T-cell (primary cell): ENCODE measurements at places on chromosomes 7 and 10.

- no peak for DNase-seq
Measured at GRCh38 chr7:155198901-155199845, 98.5 kb upstream of the INSIG1 start.

GRCh38 chr7:81937091-81937490 lies 167.2 kb upstream of the HGF start:
- no peak for DNase-seq

GRCh38 chr7:121328508-121329190 lies at the start of gene WNT16:
Gene WNT16, plus strand, starts transcription at chr7:121329000. Its CDS starts 293 bp downstream, at chr7:121329293.
- no peak for DNase-seq

GRCh38 chr7:28018856-28019465 lies 161.6 kb downstream of the JAZF1 start:
- DNase-seq, result no peak

- no peak for DNase-seq
Measured at GRCh38 chr7:3336042-3336665, 35.1 kb downstream of the SDK1 start.

- no peak for DNase-seq
Measured at GRCh38 chr7:128666200-128666599, 5.9 kb upstream of the GARIN1A start.

DNA sequence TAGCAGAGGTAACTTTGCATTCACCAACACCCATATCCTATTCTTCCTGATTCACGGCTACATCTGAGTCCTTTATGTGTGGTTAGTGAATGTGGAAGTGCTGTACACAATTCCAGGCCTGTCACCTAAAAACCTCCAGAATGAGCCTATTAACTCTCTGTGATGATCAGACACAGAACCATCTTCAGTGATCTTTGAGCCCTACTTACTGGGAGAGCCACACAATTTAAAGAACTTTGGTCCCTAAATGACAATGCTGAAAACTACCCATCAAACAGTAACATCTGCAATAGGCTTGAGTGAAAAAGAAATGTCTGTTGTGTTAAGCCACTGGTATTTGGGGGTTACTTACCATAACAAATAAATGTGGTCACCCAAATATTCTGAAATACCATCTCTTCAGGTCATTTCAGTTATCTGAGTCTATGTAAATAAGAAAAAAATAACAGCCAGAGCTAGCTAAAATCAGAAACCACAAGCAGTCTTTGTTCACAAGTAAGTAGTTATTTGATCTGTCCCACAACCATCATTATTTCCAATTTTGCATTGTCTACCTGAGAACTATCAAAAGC lies 145.7 kb downstream of the HGF start:
- no peak for DNase-seq

DNA sequence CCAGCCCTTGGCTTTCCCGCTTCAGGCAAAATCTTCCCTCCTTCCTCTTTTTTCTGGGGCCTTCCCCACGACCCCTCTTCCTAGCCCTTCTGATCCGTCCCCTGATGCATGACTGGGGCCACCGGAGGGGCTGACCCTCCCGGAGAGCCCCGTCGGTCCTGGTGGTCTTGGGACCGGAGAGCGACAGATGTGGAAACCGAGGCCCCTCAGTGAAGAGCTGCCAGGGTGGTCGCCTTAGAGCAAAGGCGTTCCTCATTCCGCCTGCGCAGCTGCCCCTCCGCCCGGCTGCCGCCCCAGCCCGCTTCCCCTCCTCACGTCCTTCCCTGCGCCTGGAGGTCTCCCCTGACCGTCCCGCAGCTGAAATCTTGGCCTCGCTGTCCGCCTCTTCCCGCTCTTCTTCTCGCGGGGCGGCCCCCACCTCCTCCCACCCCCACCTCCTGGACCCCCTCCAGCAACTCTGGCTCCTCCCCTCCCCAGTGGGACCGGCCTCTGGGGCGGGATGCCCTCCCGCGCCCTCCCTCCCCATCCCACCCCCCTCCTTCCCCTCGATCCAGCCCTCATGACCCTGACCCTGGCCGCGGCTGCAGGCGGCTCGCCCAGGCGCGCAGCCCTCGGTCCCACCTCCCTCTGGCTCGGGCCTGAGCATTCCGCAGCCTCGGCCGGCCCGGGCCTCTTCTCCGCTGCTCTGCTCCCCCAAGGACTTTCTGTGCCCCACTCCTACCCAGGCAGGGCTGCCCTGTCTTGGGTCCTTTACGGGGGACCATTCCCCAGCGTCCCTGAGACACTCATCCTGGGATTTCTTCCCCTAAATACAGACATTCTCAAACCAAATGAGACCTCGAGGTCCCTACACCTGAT lies at the start of gene RARRES2:
RARRES2 (minus strand) TSS at position 367 of the 858 bp plus-strand sequence. CDS start 1,020 bp downstream, outside the sequence.
- no peak for DNase-seq

- no peak for DNase-seq
Measured at GRCh38 chr10:63829573-63830149, 308.5 kb downstream of the REEP3 start.

DNA sequence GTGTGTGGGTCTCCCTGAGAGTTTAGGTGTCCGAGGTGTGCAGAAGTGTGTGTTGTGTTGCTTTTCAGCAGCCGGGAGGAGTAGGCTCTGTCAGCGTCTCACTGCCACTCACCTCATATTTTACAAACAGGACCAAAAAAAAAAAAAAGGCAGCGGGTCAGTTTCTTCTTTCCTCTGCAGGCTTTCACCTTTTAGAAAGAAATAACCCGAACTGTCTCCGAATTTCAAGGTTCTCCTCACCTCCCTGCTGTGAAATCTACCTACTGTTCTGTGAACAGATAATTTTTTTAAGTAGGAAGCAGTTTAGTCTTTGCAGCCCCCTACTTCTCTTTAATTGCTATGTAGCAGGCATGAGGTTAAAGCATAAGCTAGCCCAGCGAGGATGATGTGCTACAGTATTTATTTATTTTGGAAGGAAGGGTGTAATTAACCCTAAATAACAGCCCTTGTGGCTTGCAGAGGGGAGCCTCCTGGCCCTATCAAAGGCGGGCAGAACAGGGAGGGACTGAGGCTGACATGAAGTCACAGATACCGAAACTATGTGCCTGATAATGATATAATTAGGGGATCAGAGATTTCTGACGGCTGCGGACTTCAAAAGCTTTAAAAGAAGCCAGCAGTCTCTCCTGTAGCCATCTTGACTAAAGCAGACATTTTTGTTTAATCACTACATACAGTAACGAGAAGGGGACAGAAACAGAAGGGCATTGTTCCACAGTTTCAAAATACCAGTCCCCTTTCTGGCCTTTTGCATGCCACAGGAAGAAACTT lies 1.6 kb downstream of the BAMBI start:
- DNase-seq, result no peak

DNA sequence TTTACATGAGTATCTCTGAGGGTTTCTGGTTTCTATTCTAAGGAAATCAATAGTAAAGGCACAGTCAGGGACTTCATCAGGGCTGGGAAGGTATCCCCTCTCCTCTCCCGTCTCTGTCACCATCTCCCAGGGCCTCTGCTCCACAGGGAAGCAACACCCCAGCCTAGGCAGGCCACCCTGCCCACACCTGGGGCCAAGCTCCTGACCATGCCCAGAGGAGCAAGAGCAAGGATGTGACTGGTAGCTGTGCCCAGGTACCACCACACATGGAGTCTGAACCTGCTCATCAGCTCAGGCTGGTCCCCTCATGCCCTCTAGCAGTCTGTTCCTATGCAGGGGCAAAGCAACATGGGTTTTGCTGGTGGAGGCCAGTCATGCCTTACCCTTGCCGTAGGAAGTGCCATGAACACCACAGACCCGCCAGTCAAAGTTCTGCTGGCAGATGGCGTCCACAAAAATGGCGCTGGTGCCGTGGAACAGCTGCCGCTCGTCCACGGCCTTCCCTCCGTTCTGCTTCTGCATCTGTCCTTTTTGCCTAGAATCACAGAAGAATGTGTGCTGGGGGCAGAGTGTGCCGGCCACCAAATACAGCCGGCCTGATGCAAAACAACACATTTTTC lies 36.8 kb downstream of the PARP12 start:
- DNase-seq, result no peak

- DNase-seq, result peak; percentile 56
Measured at GRCh38 chr7:157339777-157340677, 3.2 kb downstream of the DNAJB6 start.

DNA sequence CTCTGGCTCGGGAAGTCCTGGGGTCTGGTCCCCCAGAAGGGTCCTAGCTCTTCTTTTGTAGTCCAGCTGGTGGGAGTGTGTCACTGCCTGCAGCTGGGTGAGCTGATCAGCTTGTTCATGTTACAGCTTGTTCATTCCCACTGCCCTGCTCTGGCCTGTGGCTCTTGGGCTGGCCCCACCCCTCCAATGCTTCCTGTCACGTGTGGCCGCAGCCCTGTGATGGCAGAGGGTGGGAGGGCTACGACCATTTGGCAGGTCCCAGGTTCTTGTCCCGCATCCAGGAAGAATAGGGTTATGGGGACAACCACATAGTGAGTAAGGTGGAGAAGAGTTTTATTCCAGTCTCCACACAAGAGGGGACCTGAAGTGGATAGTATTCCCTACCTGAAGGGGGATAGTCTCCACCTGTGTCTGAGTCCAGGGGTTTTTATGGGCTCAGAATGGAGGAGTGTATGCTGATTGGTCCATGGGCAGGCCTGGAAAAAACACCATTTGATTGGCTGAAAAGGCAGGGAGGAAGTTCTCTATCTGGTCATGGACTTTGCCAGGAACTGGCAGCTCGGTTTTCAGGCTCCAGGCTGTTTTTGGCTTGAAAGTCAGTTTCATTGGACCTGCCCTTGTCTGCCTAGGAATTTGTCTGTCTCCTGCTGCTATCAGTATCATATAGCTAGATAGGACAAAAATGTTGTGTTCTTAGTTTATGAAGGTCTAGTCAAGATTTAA lies 13.1 kb downstream of the SDHAF3 start:
- no peak for DNase-seq

- DNase-seq, result no peak
Measured at GRCh38 chr7:2499181-2499580, 20.4 kb upstream of the LFNG start.

GRCh38 chr10:17353568-17354300 lies 100.7 kb downstream of the ST8SIA6 start:
- DNase-seq, result no peak

DNA sequence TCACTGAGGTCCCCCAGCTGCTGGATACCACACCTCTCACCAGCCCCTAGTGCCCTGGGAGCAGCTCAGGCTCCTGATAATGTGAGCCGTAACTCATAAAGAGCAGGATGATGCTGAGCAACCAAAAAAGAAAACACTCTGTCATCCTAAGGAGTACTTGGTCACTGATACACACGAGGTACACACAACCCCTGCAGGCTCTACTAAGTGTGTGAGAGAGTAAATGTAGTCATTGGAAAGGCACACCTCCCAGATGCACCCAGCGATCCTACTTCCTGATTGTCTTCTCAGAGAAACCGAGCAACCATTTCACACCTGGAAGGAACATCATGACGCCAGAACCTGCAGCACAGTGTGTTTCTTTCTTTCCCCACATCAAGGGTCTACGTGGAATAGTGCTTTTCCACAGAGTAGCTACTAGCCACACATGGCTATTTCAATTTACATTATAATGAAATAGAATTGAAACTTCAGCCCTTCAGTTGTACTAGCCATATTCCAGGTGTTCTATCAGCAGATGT lies 34.2 kb downstream of the FIGNL1 start:
- no peak for DNase-seq

DNA sequence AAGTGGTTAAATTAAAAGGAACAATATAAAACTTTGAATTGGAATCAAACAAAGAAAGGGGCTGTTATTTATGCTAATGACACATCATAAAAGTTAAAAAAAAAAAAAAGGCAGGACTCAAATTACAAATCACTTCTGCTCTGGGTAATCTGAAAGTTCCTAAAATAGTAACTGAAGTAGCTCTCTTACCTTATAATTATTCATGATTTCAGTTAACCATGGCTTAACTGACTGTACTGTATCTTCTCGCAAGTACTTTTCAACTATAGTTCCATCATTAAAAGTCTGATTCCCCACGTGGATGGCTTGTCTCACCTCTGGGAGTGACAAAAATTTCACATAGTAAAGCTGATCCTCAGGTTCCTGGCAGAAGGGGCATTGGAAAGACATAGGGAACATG lies 82.5 kb downstream of the CPVL start:
- no peak for DNase-seq

DNA sequence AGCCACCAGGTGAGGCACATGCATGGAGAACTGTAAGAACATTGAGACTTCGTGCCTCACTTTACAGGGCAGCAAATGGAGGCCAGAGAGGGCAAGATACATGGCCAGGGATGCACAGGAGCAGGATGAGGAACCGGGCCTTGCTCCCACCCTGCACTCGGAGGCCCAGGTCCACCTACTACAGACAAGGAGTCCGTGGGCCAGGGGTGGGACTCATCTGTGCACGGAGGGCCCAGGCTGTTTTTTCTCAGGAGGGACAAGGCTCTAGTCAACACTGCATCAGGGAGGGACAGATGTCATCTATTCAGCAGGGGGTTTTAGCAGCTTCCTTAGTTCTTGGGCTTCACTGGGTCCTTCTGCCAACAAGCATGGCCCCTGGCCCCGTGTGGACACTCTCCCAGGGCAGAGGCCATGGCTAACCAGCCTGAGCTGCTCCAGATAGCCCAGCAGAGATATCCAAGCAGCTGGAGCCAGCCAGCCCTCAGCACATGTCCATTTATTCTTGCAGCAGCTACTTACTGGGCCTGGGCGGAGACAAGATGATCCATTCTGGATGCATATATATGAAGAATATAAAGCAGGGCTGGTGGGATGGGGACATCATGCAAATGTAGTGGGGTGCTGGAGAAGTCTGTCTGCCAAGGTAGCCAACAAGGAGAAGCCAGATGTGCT lies 134.5 kb upstream of the RET start:
- no peak for DNase-seq

DNA sequence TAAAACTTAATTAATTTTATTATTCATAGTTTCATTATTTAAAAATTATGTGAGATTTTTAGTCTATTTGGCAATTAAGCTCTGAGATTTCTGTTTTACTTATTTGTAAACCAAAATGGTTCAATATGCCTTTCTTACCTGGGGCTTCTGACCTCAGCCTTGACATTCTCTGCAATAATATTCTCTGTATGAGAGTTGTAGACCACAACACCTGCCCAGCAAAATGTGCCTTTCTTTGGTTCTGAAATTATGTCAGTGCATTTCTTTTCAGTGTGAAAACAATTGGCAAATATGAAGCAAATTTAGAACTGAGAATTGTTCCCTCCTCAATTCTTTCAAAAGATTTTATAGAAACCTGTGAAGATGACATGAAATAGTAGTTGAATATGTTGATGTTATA lies 426.4 kb upstream of the FZD8 start:
- DNase-seq, result no peak

DNA sequence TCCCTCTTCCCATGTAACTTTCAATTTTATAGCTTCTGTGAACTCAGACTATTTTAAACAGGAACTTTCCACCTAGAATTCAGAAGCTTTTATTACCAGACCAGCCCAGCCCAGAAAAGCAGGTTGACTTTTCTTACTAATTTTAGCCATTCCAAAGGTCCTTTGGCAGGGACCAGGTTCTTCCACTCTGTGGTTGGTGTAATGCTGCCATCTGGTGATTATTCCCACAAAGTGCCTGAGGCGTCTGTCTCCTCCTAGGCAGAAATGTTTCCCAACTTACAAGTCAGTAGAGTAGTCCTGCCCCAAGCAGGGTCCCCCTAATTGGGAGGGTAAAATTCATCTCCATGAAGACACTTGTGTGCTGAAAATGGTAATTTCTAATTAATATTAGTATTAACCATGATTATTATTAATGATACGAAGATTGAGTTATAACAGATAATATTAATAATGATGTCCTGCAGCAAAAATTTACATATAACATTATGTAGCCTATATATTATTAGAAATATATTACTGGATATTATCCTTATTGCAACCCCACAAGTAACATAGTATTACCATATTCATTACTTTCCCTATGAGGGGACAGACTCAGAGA lies 53.0 kb upstream of the PPP1R17 start:
- no peak for DNase-seq

- no peak for DNase-seq
Measured at GRCh38 chr7:79590916-79591623, 137.6 kb upstream of the MAGI2 start.

GRCh38 chr7:144941127-144941526 lies 105.3 kb upstream of the TPK1 start:
- no peak for DNase-seq
